ENCODE measurements at places on chromosomes 6 and 20.

DNA sequence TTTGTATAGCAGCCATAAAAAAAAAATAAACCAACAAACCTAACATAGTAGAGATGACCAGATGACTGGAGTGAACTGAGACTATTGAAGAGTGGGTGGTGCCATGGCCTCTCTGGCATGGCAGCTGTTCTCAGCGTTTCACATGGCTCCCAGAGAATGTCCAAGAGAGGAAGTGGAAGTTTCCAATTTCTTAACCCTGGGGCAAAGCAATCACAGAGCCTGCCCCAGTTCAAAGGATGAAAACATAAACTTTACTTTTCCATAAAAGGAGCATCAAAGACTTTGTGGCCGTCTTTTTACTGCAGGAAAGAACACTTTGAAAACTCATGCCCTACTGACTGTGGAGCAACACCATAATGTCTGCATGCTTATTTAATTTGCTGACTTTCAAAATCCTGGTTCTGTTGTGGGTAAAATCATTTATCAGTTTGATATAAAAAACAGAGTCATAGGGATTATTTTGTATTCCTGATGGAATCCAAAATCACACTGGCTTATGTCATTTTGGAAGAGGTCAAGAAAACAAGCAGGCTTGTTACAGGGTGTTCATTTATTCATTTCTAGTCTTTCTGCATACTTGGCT lies 165.4 kb downstream of the SLC35B3 start:
- DNase-seq: no peak

GRCh38 chr6:148984531-148985056 lies 237.8 kb downstream of the UST start:
- no peak for DNase-seq

DNA sequence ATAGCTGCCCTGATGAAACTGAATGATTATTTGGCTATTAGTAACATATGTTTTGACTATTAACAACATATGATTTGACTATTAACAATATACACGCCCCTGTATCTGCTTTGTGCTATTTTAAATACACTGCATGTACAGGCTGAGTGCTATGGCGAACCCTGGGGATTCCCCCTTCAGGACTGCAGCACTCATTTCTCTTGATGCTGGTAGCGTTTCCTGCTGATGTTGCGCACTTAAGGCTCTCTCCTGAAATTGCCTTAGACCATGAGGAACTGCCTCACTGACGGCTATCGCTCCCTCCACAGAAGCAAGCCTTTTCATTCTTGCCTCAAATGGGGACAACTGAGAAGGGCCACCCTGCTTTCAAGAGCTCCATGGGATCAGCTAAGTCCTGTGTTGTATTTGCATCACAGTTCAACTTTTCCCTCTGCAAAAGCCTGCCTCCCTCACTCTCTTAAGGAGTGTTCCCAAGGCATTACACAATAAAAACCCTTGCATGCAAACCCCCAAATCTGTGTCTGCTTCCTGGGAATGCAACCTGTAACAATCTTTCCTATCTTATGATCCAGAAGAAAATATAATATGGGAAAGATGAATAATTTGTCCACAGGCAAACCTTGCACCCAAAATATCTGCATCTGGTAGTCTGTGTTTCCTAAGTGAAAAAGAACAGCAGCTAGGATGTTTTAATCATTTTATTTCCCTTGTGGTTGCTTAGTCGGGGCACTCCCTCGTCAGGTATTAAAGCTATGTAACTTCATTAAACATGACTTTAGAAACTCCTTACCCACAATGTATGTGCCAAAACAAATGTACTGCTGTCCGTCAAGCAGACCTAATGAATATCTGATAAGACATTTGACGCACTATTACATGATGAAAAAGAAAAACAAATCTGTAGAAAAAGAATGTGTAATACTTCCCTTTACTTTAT lies 456.4 kb downstream of the COL12A1 start:
- no peak for DNase-seq

GRCh38 chr6:109091314-109092024 lies 3.2 kb downstream of the SESN1 start:
- no peak for DNase-seq

GRCh38 chr20:23363257-23363649 lies 1.3 kb downstream of the GZF1 start:
- no peak for DNase-seq
